ENCODE measurements at places on chromosomes 5 and 9.

- no peak for DNase-seq
Measured at GRCh38 chr5:14946815-14947620, 75.4 kb upstream of the ANKH start.

- DNase-seq = no peak
Measured at GRCh38 chr9:99326112-99326916, 104.2 kb downstream of the SEC61B start.

DNA sequence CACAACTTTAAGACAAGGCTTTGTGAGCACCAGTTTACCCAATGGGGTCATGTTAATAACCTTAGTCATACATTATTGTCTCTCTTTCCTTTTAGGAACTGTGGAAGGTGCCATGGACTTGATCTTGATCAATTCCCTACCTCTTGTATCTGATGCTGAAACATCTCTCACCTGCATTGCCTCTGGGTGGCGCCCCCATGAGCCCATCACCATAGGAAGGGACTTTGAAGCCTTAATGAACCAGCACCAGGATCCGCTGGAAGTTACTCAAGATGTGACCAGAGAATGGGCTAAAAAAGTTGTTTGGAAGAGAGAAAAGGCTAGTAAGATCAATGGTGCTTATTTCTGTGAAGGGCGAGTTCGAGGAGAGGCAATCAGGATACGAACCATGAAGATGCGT is 48.7 kb downstream of the TEK start:
- DNase-seq = no peak

DNA sequence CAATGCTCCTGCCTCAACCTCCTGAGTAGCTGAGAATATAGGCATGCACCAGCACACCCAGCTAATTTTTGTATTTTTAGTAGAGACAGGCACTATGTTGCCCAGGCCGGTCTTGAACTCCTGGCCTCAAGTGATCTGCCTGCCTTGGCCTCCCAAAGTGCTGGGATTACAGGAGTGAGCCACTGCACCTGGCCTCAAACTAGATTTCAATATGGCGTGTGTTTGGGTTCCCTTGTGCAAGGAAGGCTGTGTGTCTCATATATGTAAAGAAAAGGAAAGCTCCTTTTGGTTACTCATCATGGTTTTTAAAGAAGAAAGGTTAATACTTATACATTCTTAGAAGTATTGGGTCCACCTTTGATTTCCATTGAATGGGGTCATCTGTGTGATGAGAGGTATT is 70.7 kb downstream of the ANKRD33B start:
- no peak for DNase-seq

DNA sequence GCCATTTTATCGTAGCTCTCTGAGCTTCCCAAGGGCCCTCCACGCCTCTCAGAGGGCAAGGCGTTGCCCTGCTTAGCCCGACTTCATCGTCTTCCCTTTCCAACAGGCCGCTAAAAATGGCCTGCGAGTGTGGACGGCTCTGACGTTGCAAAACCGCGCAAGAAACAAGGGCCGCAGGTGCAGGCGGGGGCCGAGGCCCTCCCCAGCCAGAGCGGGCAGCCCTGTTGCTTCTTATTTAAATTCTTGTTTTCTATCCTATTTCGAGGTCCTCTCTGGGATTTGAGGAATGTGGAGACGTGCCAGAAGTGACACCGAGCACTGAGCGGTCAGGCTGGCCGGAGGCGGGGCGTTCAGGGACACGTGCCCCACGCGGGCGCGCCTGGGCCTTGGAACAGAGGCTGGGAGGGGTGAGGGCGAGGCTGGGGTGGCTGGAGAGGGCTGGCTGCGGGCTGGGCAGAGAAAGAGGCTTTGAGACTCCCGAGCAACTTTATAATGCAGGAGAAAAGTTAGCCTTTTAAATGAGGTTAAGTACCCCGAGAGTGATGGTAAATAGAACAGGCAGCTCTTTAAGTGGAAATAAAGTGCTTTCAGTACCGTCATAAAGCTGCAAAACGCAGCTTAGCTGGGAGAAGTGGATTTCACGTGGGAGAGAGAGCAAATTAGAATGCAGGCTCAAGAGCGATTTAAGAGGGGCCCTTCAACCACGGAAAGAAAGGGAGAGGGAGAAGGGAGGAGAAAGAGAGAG is 243.6 kb downstream of the AUH start:
- DNase-seq = no peak

DNA sequence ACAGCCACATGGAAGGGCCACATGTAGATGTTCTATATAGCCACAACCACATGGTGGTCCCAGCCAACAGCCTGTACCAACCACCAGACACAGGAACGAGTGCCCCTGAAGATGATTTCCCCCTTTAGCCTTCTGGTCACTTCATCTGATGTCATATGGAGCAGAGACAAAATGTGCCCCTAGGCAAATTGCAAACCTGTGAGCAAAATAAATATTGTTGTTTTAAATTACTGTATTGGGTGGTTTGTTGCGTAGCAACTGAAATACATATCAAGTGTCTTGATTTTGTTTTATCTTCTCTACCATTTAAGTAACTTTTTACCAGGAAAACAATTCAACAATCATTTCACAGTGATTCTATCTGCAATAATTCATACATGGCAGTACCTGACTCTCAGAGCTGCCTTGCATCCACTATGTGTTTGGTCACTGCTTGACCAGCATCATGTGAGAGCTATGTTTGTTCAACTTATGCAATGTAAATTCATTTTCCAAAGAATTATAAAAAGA is 142.5 kb upstream of the VLDLR start:
- no peak for DNase-seq

DNA sequence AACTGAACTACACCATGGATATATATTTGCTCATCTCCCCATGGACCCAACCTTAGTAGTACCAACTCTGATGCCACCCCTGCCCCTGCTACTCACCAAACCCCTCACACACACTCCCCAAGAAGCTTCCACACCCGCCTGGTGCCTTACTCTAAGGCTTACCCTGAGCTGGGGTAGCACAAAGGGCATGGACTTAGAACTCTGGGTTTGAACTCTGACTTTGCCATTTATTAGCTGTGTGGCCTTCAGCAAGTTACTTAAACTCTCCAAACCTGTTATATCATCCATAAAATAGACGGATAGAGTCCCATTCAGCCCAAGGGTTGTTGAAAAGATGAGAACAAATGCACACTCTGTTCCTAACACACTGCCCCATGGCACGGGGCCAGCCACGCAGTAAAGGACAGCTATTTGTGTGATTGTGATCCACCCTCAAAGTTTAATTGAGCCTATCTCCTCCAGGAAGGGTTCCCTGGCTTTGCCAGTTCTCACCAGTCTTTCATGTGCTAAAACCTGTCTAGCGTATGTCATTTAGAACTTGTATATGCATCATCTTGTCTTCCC is 111.0 kb downstream of the KLHL3 start:
- DNase-seq = no peak

DNA sequence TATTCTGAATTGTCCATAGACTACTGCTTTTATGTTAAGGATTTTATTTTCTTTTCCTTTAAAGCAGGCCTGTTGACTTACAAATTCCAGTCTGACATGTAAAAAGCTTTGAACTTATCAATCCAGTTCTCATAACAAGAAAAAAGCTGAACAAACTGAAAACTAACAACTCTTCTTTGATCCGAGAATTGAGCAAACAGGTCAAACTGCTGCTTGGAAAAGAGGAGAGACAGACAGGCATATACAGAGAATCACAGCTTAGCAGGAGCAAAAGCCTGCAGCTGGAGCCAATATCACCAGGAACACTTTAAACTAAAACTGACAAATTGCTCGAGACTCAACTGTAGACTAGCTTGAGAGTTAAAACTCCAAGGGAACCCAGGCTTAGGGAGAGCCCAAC is 85.8 kb downstream of the HINT1 start:
- no peak for DNase-seq

GRCh38 chr9:38214432-38214831 is 145.4 kb upstream of the SHB start:
- DNase-seq = no peak

DNA sequence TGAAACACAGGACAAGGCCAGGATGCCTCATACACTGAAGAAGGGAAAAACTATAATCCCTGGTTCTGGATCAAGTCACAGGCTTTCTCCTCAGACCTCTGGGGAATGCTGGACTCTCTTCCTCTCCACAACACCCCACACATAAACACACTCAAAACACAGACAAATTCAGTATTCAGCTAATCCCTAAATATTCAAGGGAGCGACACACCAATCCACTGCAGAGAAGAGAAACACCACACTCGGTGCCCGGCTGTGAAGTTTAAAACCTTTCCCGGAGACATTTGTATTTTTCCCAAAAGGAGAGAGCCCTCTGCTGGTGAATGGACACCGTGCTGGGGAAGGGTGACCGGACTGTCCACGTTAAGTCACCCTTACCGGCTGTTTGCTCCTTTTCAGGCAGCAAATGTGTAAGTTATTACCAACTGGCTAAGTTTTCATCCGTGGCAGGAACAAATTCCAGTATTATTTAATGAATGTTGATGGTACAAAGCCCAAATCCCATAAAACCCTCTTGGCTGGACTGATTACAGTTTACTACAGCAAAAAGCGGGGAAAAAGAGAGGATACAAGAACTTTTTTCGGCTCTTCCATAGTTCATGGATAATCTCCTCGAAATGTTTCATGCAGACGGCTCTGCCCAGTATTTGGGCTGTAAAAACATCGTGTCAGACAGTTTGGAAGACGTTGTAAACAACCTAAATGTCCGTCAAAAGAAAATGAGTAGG is 130.9 kb upstream of the SLC30A5 start:
- DNase-seq = peak; percentile 19

DNA sequence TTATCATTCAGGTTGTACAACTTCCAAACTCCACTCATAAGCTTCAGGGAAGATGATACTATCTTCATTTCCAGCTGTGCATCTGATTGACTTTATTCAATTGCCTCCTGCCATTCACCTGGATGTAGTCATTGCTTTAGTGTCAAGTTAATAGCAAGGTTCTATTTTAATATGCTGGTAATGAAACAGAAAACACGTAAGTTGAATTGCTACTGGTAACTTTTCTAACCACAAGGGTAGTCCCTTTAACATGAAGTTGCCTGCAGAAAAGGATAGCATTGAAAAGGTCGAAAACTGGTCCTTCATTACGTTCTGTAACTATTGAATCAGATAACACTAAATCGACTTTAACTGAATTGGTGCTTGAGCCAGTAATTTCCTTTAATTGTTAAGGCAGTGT is 459.4 kb upstream of the CDH6 start:
- no peak for DNase-seq

- no peak for DNase-seq
Measured at GRCh38 chr9:116736399-116737151, 49.5 kb downstream of the TRIM32 start.
